ENCODE measurements at places on chromosomes 12 and 14.

DNA sequence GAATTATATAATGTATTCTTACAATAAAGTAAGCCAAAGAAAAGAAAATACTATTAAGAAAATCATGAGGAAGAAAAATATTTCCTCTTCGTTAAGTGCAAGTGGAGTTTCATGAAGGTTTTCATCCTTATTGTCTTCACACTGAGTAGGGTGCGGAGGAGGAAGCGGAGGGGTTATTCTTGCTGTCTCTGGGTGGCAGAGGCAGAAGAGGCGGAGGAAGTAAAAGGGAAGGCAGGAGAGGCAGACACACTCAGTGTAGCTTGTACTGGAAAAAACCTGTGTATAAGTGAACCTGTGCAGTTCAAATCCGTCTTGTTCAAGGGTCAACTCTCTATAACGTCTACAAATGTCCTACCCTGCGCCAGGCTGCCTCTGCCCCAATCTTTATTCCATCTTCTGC, 22.0 kb upstream of the BCL2L14 start:
- H3K27ac ChIP-seq: no peak overlapping the region
- no peaks in the 10 kb centered on the region for H3K27me3 ChIP-seq
- H3K36me3 ChIP-seq: no peaks in the 10 kb centered on the region
- H3K4me3 ChIP-seq: no peak overlapping the region
- no peak for DNase-seq
- H3K4me1 ChIP-seq: no peaks in the 10 kb centered on the region

DNA sequence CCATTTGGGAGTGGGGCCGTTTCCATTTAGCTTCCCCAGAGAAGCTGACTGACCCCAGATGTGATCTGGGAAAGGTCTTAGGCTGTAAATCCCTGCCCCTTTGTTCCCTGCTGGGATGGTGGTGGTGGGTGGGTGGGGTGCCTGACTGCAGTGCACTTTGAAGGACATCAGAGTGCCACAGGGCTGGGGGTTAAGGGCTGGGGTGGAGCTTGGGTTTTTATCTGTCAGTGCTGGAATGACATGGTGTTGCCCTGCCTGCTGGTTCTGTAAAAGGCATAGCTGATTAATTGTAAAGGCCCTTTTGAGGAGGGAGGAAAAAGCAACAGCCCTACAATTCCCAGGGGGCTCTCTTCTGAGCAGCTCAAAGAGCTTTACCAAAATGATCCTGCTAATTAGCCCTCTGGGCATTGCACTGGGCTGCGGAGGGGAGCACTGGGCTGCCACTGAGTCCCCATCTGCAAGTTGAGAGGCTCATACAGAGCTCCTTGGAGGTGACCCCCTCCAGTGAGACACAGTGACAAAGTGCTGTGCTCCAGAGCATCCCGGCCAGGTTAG, 21.1 kb downstream of the PLEKHG3 start:
- peaks cover 4% of the 10 kb centered on the region for H3K36me3 ChIP-seq
- peaks cover 30% of the 10 kb centered on the region for H3K4me1 ChIP-seq

DNA sequence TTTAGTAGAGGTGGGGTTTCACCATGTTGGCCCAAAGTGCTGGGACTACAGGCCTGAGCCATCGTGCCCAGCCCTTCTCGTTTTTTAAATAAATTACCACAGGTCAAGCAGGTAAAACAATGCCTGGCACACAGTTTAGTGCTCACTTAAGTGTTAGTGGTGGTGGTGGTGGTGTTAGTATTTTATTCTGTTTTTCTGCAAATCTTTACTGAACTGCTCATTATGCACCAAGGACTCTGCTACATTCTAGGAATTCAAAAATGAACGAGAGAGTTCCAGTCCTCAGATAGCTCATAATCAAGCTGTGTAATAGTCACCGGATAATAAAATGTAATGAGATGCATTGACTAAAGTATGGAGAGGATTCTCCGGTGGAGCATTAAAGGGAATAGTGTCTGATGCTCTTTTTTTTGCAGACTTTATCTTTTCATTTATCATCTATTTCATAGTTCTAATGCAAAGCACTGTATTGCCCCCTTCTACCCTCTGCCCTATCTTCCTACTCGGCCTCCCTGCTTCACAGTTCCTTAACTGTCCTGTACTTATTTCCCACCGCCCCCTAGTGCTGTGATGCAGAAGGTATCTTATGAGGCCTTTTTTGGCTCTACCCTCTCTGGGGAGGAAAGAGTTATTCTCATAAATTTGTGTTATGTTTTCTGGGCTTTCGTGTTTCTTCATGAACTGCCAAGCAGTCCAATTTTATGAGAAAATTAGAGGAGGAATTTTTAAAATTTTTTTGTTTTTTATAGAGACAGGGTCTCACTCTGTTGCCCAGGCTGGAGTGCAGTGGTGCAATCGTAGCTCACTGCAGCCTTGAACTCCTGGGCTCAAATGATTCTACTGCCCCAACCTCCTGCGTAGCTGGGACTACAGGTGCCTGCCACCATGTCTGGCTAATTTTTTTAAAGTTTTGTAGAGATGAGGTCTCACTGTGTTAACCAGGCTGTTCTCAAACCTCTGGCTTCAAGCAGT, 1.0 kb downstream of the ITFG2 start:
- H3K4me1 ChIP-seq: peaks cover 14% of the 10 kb centered on the region
- H3K36me3 ChIP-seq: no peaks in the 10 kb centered on the region
- DNase-seq: peak; percentile 53

- H3K4me3 ChIP-seq: no peak overlapping the region
- no peak overlapping the region for H3K27ac ChIP-seq
- H3K36me3 ChIP-seq: no peaks in the 10 kb centered on the region
- H3K4me1 ChIP-seq: no peaks in the 10 kb centered on the region
- DNase-seq: no peak
Measured at GRCh38 chr14:36333119-36333518, 12.7 kb upstream of the MBIP start.

GRCh38 chr12:94779485-94779884, 129.1 kb upstream of the TMCC3 start:
- H3K27me3 ChIP-seq: no peaks in the 10 kb centered on the region
- H3K4me1 ChIP-seq: peaks cover 2% of the 10 kb centered on the region
- no peaks in the 10 kb centered on the region for H3K36me3 ChIP-seq
- no peak for DNase-seq
- H3K27ac ChIP-seq: no peak overlapping the region

GRCh38 chr12:53208877-53209463, 1.9 kb upstream of the ITGB7 start:
- no peak for DNase-seq
- H3K36me3 ChIP-seq: no peaks in the 10 kb centered on the region
- no peak overlapping the region for H3K27ac ChIP-seq
- peaks cover 2% of the 10 kb centered on the region for H3K27me3 ChIP-seq
- peaks cover 8% of the 10 kb centered on the region for H3K4me1 ChIP-seq

DNA sequence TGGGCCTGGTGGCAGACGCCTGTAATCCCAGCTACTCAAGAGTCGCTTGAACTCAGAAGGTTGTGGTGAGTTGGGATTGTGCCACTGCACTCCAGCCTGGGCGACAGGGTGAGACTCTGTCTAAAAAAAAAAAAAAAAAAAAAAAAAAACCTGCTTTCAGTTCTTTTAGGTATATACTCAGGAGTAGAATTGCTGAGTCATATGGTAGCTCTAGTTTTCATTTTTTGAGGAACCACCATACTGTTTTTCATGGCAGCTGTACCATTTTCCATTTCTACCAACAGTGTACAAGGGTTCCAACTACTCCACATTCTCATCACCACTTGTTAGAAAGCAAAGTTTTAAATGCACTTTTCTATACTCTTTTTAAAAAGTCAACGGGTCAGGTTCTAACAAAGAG, 119.8 kb downstream of the DPF3 start:
- peaks cover 25% of the 10 kb centered on the region for H3K4me1 ChIP-seq
- no peak overlapping the region for H3K27ac ChIP-seq
- H3K27me3 ChIP-seq: no peaks in the 10 kb centered on the region

DNA sequence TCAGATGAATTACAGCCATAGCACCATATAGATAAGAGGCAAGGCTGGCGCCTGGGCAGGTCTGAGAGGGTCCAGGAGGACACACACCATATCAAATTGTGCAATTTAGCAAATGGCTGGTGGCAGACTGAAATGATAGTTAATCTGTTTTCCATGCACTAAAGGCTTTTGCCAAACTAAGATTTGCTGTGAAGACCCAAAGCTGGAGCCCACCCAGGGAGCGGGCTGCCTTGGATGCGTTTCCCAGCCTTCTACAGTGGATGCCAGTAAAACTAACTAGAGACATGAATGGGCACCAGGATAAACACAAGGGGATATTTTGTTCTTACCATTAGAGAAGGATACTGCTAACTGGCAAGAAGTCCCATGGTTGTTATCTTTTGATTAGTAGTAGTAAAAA, 475.1 kb downstream of the DPF3 start:
- H3K27ac ChIP-seq: no peak overlapping the region
- H3K4me1 ChIP-seq: peaks cover 11% of the 10 kb centered on the region
- peaks cover 5% of the 10 kb centered on the region for H3K36me3 ChIP-seq
- peaks cover 1% of the 10 kb centered on the region for H3K27me3 ChIP-seq
- H3K4me3 ChIP-seq: no peak overlapping the region

DNA sequence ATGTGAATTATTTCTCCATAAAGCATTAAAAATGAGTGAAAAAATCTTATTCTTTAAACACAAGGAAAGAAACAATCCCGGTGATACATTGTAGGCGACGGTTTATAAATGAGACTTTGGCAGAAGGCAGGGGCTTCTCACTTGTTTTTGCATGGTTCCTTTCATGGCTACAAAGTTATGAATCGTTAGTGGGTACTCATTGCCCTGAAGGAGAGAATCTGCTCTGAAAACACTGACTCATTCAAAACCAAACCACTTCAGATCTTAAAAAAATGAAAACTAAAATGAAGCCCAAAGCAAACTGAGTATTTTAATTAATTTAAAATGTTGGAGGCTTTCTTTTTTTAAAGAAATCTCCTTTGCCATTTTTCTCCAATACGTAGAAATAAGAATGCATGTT, 41.4 kb upstream of the AMIGO2 start:
- H3K27me3 ChIP-seq: no peaks in the 10 kb centered on the region
- H3K4me3 ChIP-seq: no peak overlapping the region
- no peaks in the 10 kb centered on the region for H3K4me1 ChIP-seq
- no peaks in the 10 kb centered on the region for H3K36me3 ChIP-seq
- no peak overlapping the region for H3K27ac ChIP-seq

- H3K27ac ChIP-seq: no peak overlapping the region
- no peak overlapping the region for H3K4me3 ChIP-seq
Measured at GRCh38 chr12:111149299-111149698, 219.6 kb downstream of the PHETA1 start.

GRCh38 chr12:13195785-13196129, 769 bp upstream of the EMP1 start:
- H3K27me3 ChIP-seq: no peaks in the 10 kb centered on the region
- H3K4me3 ChIP-seq: no peak overlapping the region
- no peak overlapping the region for H3K27ac ChIP-seq
- peaks cover 1% of the 10 kb centered on the region for H3K4me1 ChIP-seq
- no peak for DNase-seq
- no peaks in the 10 kb centered on the region for H3K36me3 ChIP-seq

DNA sequence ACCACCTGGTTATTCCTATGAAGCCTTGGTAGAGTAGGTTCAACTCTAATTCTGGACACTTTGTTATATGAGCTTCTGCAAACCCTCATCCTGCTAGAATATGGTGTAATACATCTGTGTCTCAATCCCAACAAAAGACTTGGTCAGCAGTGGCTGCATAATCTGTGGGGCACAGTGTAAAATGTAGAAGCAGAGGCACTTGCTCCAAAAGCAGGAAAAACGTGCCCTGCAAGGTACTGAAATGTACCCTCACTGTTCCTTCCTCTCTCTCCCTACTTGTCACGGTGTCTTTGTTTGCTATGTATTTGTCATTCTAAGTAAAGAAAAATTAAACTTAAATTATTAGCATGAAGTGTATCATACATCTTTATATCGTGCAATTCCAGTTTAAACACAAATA, 267.9 kb downstream of the BCL11B start:
- no peak overlapping the region for H3K4me3 ChIP-seq
- H3K27ac ChIP-seq: no peak overlapping the region
- peaks cover 4% of the 10 kb centered on the region for H3K27me3 ChIP-seq

GRCh38 chr14:20184181-20184580, 6.5 kb upstream of the OR11G2 start:
- H3K36me3 ChIP-seq: no peaks in the 10 kb centered on the region
- no peak overlapping the region for H3K27ac ChIP-seq
- no peak for DNase-seq
- H3K27me3 ChIP-seq: peaks cover 2% of the 10 kb centered on the region
- H3K4me3 ChIP-seq: no peak overlapping the region

GRCh38 chr14:60301685-60302084, 52.7 kb downstream of the PPM1A start:
- H3K4me3 ChIP-seq: no peak overlapping the region
- no peak for DNase-seq
- H3K27me3 ChIP-seq: no peaks in the 10 kb centered on the region

DNA sequence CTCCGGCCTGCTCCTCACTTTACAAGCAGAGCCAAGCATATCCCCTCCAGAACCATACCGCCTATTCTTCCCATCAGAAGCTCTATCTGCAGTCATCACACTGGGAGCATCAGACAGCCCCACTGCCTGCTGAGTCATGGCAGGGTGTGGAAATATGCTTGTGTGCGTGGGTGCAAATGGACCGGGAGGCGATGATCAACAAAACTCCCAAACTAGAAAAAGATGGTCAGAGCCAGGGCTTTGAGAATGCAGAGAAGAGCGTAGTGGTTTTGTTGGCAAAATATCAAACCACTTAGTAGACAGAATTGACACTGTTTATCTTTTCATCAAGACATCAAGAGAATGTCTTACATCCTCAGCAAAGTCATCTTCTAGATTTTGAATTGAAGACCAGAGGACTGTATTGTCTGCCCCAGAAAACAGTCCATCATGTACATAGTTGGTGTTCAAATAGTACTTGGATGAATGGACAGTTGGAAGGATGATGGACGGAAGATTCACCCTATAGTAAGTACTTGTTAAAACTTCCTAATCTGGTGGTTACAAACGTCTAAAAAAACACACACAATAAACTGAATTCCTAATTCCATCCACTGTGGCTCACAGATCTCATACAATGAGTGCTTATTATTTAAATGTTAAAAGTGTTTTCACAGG, 54.9 kb downstream of the VWF start:
- H3K4me3 ChIP-seq: no peak overlapping the region
- peaks cover 10% of the 10 kb centered on the region for H3K27me3 ChIP-seq
- DNase-seq: no peak
- H3K27ac ChIP-seq: no peak overlapping the region

DNA sequence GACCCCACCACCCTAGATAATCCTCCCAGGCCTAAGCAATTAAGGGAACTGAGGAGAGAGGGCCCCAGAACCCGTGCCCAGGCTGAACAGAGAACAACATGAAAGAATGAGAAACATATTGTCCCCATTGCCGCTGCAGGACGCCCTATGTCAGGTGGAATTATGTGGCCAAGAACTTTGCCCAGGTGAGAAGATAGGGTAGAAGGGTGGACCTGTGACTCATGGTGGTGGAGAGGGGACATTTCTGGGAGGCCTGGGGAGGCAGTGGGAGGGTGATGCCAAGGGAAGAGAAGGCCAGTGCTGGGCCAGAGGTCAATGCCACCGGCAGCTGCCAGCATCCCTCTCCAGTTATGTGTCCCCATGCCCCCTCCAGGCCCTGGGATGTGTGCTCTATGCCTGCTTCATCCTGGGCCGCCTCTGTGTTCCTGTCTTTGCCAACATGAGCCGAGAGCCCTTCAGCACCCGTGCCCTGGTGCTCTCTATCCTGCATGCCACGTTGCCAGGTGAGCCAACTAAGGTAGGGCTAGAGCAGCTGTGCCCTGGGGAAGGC, 15.5 kb downstream of the SOAT2 start:
- peaks cover 3% of the 10 kb centered on the region for H3K4me1 ChIP-seq
- no peak overlapping the region for H3K4me3 ChIP-seq
- H3K36me3 ChIP-seq: peaks cover under 1% of the 10 kb centered on the region
- DNase-seq: no peak
- no peak overlapping the region for H3K27ac ChIP-seq

All from glutamatergic neuron (in vitro differentiated cells).